Stimulated activated CD8-positive, alpha-beta memory T cell treated with anti-CD3 and anti-CD28 coated beads, Interleukin-15, amount 100 ng/mL, for 4 hours (primary cell): ENCODE measurements at places on chromosomes 16 and 17.

DNA sequence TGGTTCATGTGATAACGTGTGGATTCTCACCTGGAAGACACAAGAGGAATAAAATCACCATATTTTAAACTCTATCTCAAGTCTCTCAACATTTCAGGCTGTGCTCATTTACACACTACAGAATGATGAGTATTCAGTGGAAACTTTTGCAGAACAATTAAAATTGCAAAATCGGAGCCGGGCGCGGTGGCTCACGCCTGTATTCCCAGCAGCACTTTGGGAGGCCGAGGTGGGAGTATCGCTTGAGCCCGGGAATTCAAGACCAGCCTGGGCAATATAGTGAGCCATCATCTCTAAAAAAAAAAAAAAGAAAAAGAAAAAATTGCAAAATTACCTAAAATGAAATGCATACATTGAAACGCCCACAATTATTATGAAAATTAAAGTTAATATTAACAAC, 825.9 kb downstream of the KCNJ18 start:
- DNase-seq = no peak

DNA sequence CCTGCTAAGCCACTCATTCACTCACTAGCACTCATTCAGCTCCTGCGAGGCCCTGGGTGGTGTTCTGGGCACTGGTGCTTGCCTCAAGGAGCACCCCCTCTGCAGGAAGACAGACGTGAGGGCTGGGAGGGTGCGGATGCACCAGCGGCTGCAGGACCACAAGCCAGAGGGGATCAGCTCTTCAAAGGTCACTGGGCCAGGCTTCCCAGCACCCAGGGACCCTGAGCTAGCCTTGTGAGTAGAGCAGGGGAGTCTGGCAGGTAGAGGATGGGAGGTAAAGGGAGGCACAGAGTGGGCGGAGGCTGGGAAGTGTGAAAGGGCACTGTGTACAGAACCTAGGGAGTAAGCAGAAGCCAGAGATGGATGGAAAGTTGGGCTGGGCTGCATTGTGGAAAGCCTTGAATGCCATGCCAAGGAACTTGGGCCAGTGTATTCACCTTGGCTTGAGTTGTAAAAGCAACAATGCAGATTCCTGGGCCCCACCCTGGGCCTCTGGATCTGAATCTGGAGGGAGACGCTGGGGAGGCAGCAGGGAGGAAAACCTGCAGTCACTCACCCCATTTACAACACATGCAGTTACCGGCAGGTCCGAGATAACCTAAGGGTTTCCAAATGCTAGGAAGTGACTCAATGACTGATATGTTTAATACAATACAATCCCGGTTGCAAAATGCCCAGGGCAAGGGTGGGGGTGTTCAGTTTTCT, 1.7 kb downstream of the IL4R start:
- no peak for DNase-seq

- no peak for DNase-seq
Measured at GRCh38 chr17:9934331-9934730, 29.3 kb upstream of the RCVRN start.

GRCh38 chr16:56047307-56048234, 143.7 kb upstream of the GNAO1 start:
- no peak for DNase-seq

DNA sequence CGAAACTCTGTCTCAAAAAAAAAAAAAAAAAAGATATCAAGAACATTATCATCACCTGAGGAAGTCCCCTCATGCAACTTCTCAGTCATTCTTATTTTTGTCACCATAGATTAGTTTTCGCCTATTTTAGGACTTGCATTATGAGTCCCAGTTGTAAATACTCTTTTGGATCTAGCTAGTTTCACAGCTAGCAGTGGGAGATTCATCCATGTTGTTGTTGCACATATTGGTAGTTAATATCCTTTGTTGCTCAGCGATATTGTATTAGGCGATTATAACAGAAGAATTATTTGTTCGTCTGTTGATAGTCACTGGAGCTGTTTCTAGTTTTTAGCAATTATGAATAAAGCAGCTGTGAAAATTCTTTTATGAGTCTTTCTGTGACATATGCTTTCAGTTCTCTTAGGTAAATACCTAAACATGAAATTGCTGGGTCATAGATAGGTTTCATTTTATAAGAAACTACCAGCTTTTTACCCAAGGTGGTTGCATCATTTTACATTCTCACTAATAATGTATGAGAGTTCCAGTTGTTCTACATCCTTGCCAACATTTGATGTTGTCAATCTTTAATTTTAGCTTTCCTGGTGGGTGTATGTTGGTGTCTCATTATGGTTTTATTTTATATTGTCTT, 40.7 kb upstream of the MAP3K14 start:
- DNase-seq = no peak
